CD4-positive, CD25-positive, alpha-beta regulatory T cell (primary cell): ENCODE measurements at places on chromosomes 2 and 18.

GRCh38 chr2:197247083-197247482, 63.5 kb downstream of the ANKRD44 start:
- no peak for DNase-seq

GRCh38 chr2:195343540-195343939, 313.5 kb upstream of the SLC39A10 start:
- no peak for DNase-seq

- DNase-seq, result no peak
These were observed 119.7 kb upstream of the ALKAL2 start for GRCh38 chr2:407630-408029.

DNA sequence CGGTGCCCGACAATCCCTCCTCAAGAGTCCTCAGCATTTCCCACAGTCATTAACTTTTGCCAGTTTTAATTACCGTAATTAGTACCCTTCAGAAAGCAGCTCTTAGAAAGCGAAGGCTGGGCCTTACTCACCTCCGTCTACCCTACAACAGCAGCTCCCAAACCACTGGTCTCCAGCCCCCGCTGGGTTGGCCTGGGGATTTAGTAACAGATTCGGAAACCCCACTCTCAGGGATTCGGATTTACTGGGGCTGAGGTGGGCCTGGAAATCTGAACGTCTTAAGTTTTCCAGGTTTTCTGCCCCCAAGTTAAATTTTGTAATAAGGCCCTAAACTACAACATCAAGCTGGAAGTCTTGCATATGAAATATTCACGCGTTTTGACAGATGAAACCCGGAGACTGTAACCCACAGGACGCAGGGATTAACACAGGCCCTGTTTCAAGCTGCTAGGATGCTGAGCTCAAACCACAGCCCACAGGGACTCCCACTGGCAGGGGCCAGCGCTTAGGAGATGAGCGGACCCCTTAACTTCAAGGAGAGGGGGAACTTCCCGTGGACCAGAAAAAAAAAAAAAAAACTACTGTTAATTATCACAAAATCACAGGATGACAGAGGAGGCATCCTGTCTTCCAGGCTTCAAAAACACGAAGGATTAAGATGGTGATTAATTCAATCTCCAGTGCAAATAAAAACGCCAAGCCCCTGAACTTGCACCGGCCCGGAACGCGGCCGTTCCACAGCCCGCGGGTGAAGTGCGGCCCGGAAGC, 985 bp downstream of the ILKAP start:
- DNase-seq, result peak; percentile 39

DNA sequence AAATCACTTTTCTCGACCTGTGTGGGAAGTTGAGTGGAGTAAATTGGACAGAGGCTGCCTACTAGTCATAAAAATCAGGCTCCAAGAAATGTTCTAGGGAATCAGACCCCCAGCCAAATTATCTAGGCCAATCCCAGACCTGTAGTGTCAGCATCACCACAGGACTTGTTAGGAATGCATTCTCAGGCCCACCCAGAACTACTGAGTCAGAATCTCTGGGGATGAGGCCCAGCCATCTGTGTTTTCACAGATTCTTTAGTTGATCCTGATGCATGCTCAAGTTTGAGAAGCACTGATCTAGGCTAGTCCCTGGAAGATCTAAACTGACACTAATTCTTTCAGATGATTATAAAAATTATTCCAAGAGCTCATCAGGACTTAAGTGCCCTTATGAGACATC, 434.0 kb upstream of the MEIS1 start:
- no peak for DNase-seq

- DNase-seq, result no peak
These were observed 297.1 kb downstream of the ARHGAP15 start for GRCh38 chr2:143426296-143426695.

GRCh38 chr18:32287249-32287648, 97.4 kb downstream of the MEP1B start:
- DNase-seq, result no peak

GRCh38 chr2:137357634-137358033, 592.3 kb downstream of the THSD7B start:
- DNase-seq, result no peak

- DNase-seq, result no peak
These were observed 87.5 kb downstream of the ZCCHC2 start for GRCh38 chr18:62610351-62610700.

- no peak for DNase-seq
These were observed 252.8 kb downstream of the LRP1B start for GRCh38 chr2:141878016-141878415.

DNA sequence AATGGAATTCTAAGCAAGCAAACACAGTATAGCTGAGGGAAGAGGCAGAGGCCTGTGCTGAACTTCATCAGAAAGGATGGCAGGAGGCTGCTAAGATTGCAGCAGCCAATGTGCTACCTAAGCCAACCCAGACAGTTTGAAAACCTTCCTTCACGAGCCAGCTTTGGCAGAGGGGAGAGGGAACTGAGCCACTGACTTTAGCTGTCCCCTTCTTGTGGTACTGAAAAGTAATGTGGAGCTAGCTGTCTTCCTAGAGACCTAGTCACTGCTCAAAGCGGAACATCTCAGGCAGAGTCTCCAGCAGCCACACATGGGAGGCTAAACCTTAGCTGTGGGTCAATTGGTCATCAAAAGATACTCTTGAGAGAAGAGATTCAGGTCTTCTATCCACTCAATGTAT, 419.0 kb downstream of the FBXO15 start:
- no peak for DNase-seq

DNA sequence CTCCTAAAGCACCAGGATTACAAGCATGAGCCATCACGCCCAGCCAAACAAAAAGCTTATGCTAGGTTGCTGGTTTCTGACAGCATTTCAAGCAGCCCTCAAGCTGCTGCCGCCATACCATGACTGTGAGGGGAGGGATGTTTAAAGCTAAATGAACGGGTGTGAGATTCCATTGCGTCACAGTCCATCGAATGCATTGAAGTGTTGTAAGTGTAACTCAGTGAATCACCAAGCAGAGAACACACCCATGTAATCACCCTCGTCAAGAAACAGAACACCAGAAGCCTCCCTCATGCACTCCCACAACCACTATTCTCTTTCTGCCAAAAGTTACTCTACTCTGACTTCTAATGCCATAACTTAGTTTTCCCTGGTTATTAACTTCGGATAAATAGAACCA, 32.8 kb upstream of the MC5R start:
- DNase-seq, result no peak
